Activated CD4-positive, alpha-beta T cell treated with anti-CD3 and anti-CD28 coated beads, Interleukin-2, amount 10 ng/mL, durations not matched to agents 7 days and 5 days (primary cell): ENCODE measurements at places on chromosomes 12 and 14. TPM values are rescaled to one million over a fixed set of nuclear protein-coding genes. Genes with fewer than 3 reads are reported as not detected.

Gene PTPRQ
- total RNA-seq = not detected

DNA sequence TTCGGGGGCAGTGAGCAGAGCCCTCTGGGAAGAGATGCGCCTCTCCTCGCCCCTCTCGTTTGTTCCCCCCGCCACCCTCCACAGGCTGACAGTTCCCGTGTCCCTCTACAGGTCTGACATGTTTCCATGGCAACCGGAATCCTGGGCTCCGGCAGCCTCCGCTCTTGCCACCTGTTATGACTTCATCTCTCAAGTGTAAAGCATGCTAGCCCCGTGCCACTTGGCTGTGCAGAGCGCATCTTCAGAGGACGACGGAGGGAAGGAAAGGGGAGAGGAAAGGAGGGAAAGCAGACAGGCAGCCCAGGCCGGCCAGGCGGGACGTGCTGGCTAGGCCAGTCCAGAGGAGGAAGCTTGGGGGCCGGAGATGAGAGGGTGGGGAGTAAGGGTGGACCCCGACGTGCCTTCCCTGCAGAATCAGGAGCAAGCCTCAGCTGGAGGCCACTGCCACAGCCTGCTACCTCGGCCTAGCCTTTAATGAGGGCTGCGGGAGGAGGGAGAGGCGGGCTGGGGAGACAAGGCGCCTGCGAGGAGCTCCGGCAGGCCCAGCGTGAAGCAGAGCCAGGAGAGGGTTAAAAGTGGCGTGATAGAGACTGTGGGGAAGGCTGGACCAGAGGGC is 214.3 kb downstream of the DPF3 start:
- no peak for DNase-seq

DNA sequence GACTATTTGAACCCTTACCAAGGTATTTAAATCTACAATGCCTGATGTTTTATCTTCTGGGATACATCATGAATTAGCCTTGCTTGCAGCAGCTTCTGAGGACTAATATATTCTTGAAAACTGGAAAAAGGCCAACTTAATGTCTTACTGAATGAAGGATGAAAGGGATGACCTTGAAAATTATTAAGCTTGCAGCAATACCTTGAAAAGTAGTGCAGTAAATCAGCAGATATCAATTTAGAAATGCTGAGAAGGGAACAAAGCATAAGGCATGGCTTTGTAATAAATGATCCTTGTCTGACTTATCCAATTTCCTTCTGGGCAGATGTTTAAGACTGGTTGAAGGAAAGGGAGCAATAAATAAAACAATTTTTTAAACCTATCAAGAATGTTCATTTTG is 37.3 kb upstream of the FERMT2 start:
- DNase-seq = no peak

- DNase-seq = no peak
These were observed 457.7 kb upstream of the SYT1 start for GRCh38 chr12:78406828-78407227.

Gene NR1H4
- not detected for total RNA-seq

DNA sequence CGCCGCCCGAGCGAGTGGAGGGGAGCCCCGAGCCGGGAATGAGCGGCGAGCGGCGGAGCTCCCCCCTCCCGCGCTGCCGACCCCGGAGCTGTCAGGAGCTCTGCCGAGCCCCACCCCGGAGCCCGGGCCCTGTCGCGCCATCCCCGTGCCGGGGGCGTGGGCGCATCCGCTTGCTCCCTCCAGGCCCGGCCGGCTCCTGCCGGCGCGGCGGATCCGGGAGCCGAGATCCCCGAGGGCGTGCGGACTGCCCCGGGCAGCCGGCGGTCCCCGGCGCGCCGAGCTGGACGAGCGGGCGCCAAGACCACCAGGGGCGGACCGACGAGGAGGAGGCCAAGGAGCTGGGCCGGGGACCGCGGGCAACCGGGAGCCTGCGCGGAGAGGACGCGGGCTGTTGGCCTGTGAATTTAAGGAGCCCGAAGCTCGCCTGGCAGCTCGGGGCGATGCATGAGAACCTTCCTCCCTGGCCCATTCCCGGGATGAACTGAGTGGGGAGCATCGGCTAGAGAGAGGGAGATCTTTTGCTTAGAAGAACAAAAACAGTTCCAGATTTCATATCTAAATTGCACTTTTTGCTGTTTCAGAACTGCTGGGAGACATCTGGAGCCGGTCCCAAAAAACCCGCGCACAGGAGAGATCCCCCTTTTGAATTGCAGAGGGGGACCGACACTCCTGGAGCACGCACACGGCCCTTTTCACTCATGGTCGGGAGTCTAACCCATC is 2.0 kb downstream of the PTHLH start:
- no peak for DNase-seq
